ENCODE measurements at places on chromosomes 6 and 20.
A peak's percentile ranks its signal among the peaks of the same experiment; 100 is the strongest.

DNA sequence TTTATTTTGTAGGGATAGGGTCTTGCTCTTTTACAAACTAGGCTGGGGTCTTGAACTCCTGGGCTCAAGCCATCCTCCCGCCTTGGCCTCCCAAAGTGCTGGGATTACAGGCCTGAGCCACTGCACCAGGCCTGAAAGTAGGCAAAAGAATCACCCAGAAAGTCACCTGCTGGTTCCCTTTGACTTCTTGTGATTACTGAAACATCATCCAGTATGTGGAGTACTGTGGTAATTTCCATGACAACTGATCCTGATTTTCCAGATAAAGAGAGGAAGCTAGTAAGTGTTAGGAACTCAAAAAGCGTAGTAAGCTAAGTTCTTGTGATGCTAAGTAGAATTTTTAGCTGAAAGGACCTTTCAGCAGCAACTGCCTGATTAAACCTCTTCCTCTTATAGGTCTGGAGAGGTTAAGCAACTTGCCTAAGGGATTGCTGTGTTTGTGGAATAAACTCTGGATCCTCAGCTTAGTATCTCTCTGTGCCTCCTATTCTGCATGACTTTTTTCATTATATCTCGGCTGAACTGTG, 16.8 kb downstream of the RALY start:
- DNase-seq: no peak

- no peak for DNase-seq
Observed at GRCh38 chr20:48844996-48845395, 17.2 kb upstream of the PREX1 start.

DNA sequence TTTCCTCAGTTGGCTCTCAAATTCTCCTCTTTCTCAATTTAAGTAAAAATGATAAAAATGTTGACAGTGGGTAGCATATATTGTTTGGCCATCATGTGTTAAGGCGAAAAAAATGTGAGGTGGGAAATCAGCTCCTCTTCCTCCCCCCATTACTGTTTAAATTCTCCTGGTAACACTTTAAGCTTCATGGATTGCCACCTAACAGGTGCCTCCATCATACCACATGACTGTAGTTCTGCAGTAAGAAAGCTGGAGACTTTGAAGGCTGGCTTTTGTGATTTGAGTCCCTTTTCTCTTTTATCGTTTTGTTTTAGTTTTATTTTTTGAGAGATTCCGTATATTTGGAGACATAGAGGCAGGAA, 1.2 kb downstream of the ZFAND3 start:
- DNase-seq: no peak

- DNase-seq: no peak
Observed at GRCh38 chr20:20205862-20206236, 153.5 kb downstream of the CFAP61 start.

DNA sequence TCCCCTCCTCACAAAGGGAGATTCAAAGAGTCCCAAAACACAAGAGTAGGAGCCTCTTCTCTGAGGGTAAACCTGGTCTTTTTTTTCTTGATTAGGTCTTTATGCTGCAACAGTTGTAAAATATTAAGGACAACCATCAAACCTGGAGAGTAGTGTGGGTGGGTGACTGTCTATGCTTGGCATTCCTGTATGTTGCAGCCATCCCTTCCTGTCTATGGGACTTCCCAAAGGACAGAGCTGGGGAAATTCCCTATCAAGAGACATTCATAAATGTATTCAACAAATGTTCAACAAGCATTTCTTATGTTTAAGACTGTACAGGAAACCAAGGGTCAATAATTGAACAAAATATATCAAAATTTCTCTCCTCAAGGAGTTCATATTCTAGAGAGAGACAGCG, 5.5 kb downstream of the BTN2A2 start:
- no peak for DNase-seq

- no peak for DNase-seq
Observed at GRCh38 chr20:62691487-62691886, 17.1 kb upstream of the NTSR1 start.

DNA sequence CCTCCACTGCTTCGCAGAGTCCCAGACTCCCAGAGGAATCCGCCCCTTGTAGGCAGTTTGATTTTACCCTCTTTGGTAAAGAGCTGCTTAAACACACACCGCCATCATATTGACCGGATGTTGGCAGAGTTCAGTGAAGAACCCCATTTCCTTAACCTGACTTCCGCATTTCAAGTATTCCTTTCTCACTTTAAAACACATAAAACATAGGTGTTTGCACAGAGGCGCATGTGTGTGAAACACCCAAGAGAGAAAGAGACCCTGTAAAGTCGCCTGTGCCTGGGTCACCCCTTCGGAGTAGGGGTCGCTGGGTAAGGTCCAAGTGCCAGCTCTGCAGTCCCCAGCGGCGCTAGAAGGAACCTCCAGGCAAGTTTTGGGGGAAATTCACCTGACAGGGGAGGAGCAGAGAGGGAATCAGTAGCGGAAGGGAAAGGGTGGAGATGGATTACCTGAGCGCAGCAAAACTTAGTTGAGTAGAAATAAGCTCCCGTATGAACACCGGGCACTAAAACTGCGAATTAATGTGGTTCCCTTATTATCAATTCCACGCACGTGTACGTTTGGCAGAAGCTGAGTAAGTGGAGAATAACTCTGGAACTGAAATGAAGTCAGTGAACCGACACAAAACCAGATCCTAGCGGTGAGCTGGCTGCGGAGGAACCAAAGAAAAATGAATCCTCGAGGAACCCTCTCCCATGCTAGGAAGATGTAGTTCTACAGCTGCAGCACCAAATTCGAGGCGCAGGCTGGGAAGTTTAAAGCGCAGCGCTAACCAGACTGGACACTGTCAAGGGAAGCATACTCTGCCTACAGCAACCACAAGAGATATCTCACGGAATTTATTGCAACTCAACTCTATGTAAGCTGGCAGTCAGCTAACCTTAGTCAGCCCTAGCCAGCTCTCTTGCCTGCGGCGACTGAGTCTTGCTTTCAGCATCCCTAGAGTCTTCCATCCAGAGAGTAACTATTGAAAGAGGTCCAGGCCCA, 3.5 kb upstream of the HTR1B start:
- DNase-seq: peak; percentile 34

GRCh38 chr20:52859156-52859876, 112.8 kb upstream of the TSHZ2 start:
- DNase-seq: no peak

DNA sequence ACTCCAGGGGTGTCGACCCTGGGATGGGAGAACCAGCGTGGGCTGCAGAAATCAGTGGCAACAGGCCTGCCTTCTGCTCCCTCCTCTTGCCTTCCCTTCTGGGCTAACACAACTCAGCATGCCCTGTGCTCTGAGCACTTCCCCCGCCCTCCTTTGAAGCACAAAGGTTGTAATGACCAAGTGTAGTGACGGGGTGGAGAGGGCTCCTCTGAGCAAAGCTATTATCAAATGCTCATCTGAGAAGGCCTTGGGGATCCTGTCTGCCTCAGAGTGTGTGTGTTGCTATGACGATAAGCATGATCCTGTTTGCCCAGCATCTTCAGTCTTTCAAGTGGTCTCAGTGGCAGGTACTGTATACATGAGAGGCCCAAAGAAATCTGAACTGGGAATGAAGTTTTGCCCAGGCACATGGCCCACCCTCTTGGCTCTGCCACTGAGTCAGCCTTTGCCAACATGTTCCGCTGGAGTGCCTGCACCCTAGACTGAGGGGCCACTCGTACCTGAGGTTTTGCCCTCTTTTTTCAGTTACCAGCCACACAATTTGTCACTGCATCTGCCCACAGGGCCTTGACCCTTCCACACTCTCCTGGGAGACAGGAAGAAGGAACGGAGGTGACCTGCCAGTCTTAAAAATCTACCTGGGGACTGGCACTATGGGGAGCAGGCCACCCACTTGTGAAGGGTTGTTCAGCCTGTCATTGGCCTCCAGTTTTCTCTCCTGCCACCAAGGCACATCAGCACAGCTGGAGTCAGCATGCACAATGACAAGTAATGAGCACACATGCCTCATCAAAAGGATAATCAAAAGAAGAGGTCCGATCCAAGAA, 74.5 kb downstream of the GFOD1 start:
- no peak for DNase-seq

- DNase-seq: no peak
Observed at GRCh38 chr20:45781391-45781931, 10.2 kb downstream of the WFDC3 start.

DNA sequence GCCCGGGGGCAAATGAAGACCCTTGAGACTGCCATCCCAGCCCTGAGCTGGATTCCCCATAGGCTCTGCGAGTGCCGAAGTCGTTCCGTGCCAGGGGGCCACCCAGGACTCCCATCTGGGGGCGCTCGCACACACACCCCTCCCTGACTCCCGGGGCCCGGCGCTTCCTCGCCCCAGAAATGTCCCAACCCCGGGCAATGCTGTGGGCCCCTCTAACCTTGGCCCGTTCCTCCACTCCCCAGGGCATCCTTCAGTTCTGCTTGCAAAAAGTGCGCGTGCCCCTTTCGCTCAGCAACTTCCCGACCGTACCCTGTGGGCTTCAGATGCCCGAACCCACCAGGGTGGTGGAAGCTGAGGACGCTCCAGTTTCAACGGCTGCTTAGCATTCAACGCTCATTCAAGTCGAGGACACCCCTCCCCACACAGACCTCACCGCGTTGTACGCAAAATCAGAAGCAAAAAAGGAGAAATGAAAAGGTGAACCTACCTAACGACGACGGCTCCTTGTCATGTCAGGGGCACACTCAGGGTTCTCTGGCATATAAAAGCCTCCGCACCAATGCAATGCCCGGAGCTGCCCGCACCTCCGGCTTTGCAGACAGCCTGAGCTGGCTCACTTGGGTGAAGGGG, 25.3 kb downstream of the RIPOR2 start:
- no peak for DNase-seq

GRCh38 chr6:147787417-147787816, 278.9 kb downstream of the SAMD5 start:
- peak; percentile 9 for DNase-seq

Data from midbrain (tissue), 1 donor.